ENCODE measurements at places on chromosomes 13 and 19.

GRCh38 chr19:33559996-33560395 lies 38.4 kb upstream of the PEPD start:
- no peak for DNase-seq

DNA sequence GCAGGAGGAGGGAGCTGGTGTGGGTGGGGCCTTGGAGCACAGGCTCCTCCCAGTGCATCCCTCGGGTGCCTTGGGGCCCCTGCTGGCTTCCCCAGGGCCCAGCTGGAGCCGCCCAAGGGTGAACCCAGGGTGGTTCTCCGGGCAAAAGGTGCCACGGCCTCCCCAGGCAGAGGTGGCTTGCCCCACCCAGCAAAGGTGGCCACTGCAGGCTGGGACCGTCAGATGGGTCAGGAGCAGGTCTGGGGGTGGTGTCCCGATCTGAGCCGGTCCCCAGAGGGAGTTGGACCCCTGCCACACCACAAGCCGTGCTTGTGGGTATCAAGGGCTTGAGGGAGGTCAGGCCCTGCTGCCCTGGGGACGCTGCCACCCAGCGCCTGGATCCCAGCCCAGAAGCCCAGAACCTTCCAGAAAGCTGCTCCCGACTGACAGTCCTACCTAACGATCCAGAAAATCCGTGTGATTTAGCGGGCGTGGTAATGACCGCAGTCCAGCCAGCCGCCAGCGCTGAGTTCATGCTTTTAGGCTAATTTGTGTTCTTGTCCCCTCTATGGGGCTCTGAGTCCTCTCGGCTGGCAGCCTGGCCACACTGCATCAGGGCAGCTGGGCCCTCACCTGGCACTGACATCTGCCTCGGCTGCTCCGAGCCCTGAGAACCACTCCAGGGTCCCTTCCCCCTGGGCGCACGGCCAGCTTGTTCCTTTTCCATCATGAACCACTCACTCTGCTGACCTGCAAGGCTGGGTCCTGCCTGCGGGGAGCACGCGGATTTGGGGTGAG lies 5.0 kb upstream of the GRIN3B start:
- DNase-seq = no peak

GRCh38 chr19:524062-524674 lies 7.4 kb upstream of the CDC34 start:
- no peak for DNase-seq

GRCh38 chr19:48962029-48962848 lies 2.9 kb upstream of the FTL start:
- DNase-seq = no peak

DNA sequence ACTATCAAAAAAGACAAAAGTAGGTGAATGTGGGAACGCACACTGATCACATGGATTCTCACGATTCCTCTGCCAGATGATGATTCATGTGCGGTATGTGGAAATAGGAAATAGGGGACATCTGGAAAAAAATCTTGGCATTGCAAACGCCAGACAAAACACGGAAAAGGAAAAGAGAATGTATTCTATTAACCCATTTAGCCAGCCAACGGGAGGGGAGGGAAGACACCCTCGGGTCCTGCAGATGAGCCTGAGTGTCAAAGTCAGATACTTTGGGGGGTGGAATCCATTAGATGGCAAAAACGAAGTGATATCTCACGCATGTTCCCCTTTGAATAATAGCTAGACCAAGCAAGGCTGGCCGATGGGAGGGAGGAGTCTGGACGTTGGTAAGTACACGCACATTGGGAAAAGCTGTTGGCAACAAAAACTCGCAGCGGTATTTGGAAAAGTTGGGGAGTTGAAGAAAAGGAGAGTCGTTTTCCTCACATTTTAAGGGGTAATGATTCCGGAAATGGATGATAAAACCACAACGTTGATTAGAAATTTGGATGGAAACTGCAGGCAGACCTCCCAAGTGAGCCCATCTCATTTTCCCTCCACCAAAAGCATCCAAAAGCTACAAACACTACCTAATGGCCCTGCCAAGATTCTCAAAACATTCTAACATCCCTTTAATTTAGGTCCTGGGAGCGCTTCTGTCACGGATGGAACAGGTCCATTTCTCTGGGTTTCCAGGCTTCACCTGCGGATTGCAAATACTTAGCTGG lies 73.6 kb downstream of the COL4A1 start:
- peak; percentile 94 for DNase-seq

DNA sequence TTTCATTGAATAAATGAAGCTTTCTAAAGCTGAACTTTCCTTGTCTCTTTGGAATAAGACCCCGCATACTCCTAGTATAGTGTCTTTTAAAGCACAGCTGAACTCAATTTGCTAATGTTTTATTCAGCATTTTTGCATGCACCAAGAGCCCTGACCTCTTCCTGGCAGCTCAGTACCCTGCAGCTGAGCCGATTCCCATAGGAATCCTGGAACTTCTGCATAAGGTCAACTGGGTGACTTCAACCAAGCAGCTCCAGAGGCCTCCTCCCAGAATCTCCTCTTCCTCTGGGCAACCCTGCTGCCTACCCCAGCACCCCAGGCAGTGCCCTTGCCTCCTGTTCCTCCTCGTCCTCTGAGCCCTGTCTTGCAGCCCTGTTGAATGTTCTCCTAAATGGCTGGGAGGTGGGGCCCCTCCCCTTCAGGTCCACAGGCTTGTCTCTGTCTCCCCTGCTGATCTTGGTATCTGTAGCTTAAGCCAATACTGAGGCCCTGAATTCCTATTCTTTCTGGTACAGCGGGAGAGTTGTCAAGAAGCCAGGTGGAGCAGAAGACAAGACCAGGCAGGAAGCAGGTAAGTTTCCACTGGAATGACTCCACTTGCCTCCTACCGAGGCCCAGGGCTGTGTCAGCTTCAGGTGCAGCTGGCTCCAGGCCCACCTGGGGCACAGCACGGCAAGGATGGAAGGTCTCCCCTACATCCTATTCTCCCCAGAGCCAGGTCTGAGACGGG lies 23.6 kb upstream of the CCDC124 start:
- no peak for DNase-seq

GRCh38 chr19:48418317-48419064 lies 25.0 kb downstream of the GRIN2D start:
- DNase-seq = no peak

GRCh38 chr19:35223862-35224505 lies 4.6 kb downstream of the FAM187B start:
- no peak for DNase-seq

DNA sequence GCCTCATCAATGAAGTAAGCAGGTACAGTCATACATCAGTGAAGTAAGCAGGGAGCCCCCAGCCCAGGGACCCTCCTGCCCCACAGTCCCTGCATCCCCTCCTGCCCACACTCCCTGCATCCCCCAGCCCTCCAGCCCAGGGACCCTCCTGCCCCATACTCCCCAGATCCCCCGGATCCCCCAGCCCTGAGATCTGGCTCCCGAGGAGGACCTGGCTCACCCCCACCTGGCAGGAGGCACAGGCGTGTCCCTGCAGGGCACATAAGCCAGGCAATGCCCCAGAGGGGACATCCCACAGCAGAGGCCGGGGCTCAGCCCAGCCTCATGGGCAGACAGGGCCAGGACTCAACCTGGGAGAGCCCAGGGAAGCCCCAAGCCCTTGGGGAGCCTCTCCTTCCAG lies 53.6 kb upstream of the TPM4 start:
- DNase-seq = no peak
